ENCODE measurements at places on chromosomes 2 and 18.
A peak's percentile ranks its signal among the peaks of the same experiment; 100 is the strongest.

- DNase-seq, result no peak
Measured at GRCh38 chr2:179096090-179096489, 46.2 kb upstream of the CCDC141 start.

DNA sequence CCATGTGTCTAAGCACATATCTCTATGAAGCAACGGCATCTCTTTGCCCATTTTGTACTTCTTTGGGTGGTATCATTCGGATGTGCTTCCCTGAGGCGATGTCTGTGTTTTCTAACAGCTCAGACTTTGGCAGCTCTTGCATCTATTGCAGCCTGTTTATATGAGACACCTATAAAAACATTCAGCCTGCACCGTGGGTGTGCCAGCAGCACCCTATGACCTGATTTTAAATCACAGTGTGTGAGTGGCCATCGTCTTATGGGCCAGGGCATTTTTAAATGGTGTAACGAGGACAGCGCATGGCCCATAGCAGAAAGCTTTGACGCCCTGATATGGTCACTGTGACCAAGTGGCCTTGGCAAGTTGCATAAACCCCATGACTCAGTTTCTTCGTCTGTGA lies 12.9 kb downstream of the NPAS2 start:
- no peak for DNase-seq

DNA sequence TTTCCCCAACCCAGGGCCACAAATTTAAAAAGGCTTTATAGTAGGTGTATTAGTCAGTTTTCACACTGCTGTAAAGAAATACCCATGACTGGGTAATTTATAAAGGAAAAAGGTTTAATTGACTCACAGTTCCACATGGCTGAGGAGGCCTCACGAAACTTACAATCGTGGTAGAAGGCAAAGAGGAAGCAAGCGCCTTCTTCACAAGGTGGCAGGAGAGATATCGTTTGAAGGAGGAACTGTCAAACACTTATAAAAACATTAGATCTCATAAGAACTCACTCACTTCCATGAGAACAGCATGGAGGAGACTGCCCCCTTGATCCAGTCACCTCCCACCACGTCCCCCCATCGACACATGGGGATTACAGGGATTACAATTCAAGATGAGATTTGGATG lies 70.4 kb downstream of the FECH start:
- DNase-seq, result no peak

DNA sequence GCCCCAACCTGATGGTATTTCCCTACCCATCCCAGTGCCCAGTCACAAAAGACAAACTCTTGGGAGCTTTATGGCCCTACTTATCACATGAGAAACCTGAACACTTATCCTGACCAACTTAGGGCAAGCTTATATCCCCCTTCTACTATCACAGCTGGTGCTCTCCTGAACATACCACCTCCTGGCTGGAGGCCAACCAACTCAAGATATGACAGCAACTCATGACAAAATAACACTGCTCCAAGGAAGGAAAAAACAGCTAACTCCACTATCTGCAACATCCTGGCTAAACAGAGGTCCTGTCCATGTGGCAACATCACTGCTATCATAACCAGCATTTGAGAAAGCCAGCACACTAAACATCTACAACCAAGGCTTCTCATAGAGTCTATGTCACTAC lies 20.9 kb upstream of the CLASP1 start:
- DNase-seq, result no peak

DNA sequence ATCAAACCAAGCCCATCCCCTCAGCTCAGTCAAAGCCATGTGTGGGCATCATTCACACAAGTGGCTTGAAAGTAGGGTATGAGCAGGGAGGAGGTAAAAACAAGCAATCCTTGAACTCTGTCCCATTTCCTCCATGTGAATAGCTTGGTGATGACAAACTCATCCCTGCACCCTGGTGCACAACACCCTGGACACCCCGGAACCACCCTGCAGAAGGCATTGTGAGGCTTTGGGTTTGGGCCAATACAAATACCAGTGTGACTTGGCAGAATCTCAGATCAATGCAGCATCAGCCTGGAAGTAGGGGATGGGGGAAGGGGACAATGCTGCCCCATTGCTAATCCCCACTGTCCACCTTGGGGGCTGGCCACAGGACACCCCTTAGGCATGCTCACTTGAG lies 28.6 kb downstream of the TGFA start:
- no peak for DNase-seq

DNA sequence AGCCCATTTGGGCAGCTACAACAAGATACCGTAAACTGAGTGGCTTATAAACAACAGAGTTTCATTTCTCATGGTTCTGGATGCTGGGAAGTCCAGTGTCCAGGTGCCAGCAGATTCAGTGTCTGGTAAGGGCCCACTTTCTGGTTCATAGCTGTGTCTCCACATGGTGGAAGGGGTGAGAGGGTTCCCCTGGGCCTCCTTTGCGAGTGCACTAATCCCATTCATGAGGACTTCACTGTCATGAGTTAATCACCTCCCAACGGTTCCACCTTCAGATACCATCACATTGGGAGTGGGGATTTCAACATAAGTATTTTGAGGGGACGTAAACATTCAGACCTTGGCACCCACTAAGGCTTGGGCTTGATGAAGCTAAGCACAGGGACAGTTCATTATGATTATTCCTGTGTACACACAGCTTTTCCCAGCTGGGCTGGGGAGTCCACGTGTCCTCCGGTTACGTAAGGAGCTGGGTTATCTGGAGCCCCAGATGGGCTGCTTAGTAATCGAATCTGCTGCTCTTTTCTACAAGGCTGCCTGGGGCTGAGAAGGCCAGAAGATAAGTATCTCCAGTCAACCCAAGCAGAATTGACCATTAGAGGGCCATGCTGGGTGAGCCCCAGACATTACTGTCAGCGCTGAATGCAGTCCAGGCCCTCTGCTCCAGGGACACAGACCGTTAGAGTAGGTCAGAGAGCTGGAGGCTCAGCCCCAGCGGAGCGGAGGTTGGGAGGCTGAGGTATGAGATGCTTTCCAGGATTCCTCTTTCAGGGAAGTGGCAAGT lies 42.7 kb downstream of the EPAS1 start:
- DNase-seq, result no peak

DNA sequence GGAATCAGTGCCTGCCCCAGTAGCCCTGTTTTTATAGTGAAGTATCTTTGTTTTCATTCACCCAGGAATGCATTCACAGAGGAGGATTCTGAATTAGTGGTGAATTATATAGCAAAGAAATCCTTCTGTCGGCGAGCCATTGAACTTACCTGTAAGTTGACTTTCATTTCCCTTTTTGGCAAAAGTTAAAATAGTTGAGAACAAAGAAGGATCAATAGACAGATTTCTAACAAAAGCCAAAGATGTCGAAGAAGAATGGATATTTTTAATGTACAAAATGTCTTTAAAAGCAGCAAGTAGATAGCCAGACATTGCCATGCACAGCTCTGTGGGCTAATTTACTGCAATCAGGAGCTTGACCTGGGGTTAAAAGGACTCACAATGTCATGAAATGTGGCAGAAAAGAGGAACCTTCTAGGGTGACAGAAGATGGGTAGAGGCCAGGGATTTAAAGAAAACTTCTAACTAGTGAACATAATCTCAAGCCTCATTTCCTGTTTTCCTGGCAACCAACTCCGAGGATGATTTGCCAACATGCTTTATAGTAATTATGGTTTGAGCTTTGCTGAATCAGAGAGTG lies 53.8 kb upstream of the TMEM87B start:
- DNase-seq, result no peak

DNA sequence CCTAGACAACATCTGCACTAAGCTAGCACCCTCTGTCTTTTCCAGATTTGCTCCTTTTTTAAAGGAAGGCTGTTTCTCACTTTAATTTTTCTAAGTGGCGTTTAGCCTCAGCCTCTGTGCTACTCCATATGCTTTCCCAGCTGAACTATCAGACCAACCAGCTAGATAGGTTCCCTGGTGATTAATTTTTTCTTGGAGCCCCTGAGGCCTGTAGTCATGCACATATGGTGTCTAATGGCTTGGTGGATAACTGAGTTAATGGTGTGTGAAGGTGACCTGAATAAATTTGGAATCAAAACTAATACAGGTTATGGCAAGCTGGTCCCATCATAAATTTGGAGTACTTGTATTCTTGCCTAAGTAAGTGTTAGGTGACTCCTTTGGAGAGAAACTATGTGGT lies 135.5 kb downstream of the MGAT5 start:
- DNase-seq, result no peak

- no peak for DNase-seq
Measured at GRCh38 chr2:6352247-6352646, 513.5 kb downstream of the CMPK2 start.

GRCh38 chr2:99619151-99619550 lies 129.3 kb upstream of the REV1 start:
- DNase-seq, result no peak

DNA sequence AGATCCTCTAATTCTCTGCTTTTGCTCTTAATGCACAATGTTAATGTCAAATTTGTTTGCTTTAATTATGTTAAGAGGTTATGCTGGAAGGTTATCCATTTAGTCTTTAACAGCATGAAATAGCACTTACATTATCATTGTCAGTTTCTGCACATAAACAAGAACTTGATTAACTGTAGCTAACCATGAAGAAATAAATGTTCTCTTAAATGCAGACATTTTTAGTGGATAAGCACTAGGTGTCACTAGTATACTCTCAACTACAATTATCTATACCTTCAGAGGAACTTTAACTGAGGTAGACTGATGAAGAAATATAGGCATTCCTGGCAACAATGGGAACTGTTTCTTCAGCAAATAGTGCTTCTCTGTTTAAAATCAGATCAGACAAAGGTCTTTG lies 178.8 kb upstream of the CHST9 start:
- DNase-seq, result peak; percentile 3

DNA sequence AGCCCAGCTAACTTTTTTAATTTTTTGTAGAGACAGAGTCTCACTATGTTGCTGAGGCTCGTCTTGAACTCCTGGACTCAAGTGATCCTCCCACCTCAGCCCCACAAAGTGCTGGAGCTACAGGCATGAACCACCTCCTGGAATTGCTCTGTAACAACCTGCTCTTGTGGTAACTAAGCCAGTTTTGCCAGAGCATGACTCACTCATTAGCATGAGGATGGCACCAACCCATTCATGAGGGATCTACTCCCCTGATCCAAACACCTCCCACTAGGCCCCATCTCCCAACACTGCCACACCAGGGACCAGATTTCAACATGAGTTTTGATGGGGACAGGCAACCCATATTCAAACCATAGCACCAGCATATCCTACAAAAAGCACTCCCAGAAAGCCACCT lies 348.9 kb upstream of the RAB12 start:
- no peak for DNase-seq

DNA sequence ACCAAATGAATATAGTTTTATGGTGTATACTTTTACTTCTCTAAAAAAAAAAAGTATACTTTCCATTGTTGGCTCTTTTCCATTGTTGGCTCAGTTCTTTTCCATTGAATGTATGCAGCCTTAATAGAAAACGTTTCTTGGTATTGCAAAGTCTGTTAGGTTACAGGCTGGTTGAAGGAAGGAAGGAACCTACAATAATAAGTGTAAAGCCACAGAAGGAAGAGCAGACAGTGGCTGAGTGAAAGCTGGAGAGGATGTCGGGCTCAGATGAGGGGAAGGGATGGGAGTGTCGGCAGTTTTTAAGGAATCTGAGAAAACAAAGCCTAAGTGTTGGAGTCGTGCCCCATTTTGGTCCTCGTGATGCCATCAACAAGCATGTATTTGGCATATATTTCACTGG lies 6.8 kb downstream of the COPS8 start:
- DNase-seq, result no peak

GRCh38 chr18:5175378-5175777 lies 21.7 kb downstream of the AKAIN1 start:
- DNase-seq, result no peak

GRCh38 chr2:185144159-185144919 lies 546.0 kb downstream of the ZNF804A start:
- DNase-seq, result no peak

DNA sequence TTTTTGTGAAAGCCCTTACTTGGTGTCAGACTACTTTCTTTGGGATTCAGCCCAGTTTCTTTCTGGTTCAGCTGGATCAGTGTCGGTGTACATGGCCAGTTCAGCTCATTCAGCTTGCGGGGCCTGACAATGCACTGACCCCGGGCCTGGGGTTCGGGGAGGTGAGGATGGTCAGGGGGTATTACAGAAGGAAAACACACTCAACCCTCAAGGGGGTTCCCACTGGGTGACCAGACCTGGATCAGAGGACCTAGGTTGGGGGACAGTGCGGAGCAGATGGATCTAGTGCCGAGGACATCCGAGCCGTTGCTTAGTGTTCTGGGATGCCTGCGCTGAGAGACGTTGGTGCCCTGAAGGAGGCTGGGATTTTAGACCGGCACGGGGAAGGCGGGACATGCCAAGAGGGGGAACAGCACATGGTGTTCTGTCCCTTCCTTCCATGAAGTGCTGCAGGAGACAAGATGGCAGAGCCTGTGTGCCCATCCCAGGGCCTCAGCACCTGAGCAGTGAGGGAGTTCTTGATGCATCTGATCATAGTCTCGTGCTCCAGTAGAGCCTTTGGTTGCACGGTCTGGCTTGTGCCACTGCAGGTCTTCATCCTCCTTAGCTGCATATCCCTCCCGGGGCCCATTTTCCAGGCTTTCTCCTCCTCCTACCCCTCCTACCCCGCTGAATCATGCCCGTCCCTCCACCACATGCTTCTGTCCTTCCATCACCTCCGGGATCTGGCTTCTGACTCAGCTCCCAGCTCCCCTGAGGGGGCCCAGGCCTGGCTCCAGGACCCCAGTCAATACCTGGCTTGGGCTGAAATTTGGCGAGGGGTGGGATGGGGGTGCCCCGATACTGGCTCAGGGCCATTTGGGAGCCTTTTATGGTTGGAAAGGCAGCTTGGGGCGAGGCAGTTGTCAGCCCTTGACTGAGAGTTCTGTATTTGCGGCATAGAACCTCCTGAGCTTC lies 18.0 kb downstream of the SPEG start:
- no peak for DNase-seq

- peak; percentile 80 for DNase-seq
Measured at GRCh38 chr2:161905389-161906046, 168.5 kb downstream of the DPP4 start.

DNA sequence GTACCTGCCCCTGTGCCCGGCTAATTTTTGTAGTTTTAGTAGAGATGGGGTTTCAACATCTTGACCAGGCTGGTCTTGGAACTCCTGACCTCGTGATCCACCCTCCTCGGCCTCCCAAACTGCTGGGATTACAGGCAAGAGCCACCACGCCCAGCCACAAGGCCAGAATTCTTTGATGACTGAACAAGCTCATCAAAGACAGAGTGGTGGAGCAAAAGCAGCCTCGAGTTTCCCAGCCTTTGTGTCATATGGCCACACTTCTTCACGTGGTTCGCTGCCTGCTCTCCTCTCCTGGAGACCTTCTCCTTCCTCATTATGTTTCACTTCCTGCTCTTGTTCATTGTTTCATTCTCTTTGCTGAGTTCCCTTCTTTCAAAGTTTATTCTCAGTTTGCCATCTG lies 9.9 kb upstream of the NPC1 start:
- DNase-seq, result no peak

GRCh38 chr2:9140645-9141044 lies 66.0 kb upstream of the ASAP2 start:
- DNase-seq, result no peak

GRCh38 chr2:11938196-11938595 lies 191.8 kb downstream of the LPIN1 start:
- no peak for DNase-seq

- no peak for DNase-seq
Measured at GRCh38 chr2:202608142-202608852, 26.5 kb upstream of the FAM117B start.
